Activated CD8-positive, alpha-beta memory T cell treated with anti-CD3 and anti-CD28 coated beads for 24 hours (primary cell): ENCODE measurements at places on chromosomes 3 and 15.

DNA sequence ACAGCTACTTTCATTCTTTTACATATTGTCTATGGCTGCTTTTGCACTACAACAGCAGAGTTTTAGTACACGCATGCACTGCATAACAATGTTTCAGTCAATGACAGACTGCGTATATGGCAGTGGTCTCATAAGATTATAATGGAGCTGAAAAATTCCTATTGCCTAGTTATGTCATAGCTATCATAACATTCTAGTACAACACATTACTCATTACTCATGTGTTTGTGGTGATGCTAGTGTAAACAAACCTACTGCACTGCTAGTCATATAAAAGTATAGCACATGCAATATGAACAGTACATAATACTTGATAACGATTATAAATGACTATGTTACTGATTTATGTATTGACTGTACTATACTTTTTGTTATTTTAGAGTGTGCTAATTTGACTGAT, 47.9 kb downstream of the QTRT2 start:
- DNase-seq, result no peak

- DNase-seq, result no peak
Observed at GRCh38 chr3:72678380-72678779, 169.9 kb downstream of the SHQ1 start.

DNA sequence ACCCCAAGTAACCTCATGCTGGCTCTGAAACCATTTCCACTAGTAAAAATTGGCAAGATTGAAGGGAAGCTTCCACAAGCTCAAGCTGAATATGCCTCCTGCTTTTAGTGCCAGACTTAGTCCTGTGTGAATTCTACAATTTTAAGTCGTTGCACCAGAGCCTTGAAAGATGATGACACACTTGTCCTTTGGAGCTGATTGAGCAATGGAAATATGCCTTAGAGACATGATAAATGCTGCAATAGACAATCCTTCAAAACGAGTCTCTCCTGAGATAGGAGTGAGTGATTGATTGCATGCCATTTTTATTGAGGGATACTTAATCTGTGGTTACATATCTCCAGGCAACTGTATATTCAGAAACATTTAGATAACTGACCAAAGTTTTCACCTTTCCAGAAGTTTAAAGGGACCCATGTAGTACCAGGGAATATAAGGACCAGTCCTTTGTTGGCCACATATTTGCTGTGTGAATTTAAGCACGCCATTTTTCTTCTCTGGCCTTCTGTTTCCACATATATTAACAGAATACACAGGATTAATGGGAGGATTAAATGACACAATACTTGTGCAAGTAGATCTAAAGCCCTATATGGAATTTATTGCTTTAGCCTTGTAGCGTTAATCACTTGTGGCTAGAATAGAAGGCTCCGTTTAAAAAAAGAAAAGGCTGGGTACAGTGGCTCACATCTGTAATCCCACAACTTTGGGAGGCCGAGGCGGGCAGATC, 65.1 kb downstream of the PPARG start:
- no peak for DNase-seq

- no peak for DNase-seq
Observed at GRCh38 chr3:108562565-108562964, 26.7 kb downstream of the CIP2A start.

DNA sequence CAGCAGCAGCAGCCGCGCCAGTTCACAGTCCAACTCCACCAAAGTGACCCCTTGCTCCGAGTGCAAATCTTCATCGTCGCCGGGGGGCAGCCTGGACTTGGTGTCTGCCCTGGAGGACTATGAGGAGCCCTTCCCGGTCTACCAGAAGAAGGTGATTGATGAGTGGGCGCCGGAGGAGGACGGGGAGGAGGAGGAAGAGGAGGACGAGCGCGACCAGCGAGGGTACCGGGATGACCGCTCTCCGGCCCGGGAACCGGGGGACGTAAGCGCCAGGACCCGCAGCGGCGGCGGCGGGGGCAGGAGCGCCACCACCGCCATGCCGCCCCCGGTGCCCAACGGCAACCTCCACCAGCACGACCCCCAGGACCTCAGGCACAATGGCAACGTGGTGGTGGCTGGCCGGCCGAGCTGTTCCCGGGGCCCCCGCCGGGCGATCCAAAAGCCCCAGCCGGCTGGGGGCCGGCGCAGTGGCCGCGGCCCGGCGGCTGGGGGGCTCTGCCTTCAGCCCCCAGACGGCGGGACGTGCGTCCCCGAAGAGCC, 224.1 kb upstream of the IL12A start:
- DNase-seq, result no peak

GRCh38 chr3:170741756-170742529, 128.1 kb downstream of the RPL22L1 start:
- no peak for DNase-seq

DNA sequence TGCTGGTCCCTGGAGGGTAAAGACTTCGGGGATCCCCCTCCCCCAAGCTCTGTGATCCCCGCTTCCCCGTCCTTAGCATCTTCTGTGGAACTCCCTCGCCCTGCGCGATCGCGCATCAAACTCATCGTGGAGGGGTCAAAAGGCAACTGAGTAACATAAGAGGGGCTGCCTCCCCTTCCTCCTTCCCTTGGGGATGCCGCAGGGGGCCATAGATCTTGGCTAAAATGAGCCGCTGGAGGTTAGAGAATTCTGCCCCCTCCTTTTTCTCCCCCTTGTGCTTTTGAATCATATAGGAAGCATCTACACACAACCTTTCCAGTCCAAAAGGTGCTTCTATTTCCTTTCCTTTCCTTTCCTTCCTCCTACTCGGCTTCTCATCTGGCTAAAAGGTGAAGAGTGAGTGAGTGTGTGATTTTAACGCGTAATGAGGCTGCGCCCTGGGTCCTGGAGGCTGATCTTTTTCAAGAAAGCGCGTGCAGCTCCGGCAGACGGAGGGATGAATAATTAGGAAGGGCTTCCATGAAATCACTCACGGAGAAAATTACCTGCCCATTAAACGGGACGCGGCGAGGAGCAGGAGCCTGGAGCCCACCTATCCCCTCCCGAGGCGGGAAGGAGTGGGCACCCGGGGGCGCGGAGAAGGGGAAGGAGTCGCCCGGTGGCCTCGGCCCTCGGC, 831 bp upstream of the ROBO2 start:
- DNase-seq, result no peak

GRCh38 chr3:54087581-54088410, 34.6 kb upstream of the CACNA2D3 start:
- no peak for DNase-seq

DNA sequence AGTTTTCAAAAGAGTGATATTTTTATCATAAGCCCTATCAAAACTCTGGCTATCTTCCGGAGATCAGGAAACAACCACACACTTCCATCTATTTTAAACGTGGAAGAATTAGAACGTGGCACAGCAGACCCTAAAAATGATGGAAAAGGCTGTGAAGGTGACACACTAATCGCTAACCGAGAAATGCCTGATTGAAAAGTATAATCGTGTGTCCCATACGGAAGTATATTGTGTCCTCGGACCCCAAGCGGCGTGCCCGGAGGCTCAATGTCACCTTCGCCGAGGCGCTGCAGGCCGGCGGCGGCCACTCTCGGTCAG, 642 bp downstream of the COX5A start:
- DNase-seq, result no peak

DNA sequence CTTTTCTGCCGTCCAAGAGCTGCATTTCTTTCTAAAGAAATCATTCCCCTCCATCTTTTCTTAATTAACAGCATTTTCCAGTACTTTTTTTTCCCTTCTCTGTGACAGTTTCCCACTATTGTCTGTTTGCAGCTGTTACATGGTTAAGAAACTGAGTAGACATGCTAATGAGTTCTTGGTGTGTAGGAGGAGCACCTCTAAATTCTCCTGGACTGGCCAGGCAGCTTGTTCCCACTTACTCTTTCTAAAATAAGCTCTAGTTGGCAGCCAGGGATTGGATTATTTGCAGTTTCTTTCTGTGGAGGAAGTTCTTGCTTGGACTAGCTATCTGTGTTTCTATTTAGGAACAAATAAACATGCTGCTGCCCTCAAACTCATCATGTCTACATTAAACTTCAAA, 235.1 kb upstream of the GAP43 start:
- no peak for DNase-seq

DNA sequence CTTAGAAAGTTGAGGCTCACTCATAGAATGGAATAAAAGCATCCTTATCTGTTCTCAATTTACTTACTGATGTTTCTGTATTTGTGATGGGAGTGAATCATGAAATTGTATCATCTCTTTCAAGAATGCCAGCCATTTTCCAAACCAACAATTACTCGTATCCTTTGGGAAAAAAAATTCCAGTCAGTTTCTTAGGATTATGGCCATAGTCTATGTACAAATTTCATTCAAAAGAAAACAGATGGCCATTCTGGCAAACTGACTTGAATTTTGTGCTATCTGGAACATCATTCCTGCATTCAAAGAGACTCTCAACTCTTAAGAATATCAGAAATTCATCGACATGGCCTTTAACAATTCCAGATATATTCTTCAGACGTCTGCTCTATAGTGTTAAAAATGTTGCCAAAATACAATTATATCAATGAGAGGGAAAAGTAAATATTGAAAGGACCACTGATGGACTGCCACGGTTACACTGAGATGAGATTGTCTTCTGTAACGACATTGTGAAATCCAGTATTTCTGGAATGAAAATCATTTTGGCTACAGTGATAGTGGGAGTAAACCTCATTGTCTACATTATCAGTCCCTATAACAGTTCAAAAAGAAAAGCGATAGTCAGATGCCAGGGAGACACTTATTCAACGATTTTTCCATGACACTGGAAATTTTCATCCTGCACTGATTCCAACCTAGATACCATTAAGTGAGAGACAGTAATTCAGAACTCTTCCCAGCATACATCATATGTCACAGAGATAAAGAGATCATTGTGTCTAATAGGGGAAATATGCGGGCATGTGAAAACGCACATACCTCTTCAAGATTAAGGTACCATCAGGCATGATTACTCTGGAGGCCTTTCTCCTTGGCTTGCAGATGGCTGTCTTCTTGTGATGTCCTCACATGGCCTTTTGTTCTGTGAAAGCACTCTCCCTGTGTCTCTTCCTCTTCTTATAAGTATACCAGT, 953.8 kb upstream of the ALCAM start:
- no peak for DNase-seq

DNA sequence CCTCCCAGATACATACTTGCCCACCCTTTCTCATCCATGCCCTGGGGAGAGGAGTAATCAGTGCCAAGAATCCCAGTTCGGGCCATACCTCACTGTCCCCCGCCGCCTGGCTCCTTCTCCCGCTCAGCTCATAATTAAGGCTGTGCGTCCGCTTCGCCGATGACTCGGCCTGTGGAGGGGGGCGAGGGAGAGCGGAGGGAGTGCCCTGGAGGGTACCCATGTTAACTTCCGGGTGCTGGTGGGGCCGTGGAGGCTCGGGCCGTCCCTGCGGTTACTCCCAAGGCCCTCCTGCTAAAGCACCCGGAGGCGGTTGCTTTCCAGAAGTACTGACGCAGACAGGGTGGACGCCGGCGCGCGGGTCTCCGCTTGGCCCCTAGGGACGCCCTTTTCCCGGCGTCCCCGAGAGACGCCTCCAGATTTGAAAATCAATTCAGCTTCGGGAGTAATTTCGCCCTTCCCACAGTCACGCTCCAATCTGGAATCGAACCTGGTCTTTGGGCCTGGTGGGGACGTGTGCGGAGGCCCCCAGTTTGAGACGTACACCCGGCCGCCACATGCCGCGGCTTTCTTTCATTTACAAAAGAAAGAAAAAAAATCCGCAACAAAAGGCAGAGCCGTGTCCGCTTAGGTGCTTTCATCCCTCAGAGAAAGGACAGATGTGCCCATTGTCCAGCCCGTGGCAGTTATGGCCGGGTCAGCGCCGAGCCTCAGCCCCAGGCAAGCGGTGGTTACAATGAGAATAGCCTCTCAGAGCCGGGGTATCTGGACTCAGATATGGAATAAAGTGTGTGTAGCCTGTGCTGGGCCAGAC, 1.0 kb upstream of the ONECUT1 start:
- no peak for DNase-seq

DNA sequence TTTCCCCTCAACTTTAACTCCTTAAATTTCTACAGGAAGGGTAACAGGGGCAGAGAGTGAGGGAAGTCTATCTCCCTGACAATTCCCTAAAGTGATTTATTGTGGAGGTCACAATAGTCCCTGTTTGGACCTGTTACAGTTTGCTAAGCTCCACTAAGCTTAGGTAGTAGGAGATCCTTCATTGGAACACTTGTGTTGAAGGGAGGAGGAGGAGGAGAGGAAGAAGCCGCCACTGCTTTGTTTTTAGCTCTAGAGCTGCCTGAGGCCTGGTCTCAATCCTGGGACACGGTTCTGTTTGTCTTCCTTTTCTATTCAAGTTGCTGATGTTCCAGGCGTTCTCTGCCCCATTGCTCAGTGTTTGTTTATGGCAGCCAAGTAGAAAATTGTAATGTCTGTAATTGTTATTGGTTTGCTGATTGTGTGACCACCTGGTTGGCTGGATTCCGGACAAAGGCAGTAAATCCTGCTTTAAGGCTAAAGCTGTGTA, 48.4 kb downstream of the HES1 start:
- no peak for DNase-seq

DNA sequence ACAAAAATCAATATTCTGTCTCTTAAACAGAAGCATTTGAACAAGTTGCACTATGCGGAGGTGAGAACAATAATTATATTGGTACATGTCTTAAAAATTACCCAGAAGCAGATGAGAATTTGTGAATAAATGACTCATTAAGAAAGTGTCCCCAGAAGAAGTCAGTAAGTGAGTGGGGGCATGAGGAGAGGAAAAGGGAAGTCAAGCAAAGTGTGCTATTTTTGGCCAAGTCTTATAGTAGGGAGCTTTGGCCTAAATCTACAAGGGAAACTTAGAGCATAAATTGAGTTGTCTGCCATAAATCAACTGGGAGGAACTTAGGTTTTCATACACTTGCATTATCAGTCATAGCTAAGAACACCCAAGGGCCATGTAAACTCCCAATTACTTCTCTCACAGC, 86.9 kb upstream of the SATB1 start:
- no peak for DNase-seq

DNA sequence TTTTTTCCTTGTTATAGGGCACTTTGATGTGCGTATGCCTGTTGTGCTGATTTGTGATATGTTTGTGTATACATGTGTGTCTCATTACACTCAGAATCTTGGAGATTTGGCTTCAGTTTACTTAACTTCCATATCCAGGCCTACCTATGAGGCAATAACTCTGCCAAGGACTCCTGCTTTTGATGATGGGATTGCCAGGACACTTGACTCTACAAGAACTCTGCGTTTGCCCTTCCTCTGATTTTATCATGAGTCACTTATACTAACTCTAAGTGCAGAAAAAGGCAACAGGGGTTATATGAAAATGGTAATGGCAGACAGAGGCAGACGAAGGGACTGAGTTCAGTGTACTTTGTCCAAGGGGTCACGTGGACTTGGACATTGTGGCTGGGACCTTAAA, 33.6 kb downstream of the MCTP2 start:
- DNase-seq, result no peak

DNA sequence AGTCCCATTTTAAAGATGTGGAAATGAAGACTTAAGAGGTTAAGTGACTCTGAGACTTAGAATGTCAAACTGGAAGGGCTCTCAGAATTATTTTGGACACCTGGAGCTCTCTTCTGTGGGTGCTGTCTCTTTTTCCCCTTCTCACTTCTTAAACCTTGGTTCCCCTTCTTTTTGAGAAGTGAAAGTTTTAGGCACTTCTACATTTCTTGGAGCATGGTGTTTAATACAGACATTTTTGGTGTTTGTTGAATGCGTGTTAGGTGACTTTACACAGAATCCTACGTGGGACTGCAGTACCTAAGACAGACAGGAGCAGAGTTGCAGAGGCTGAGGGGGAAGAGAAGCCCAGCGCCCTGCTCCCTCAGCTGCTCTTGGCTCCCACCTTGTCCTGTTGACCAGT, 133.3 kb downstream of the MDFIC2 start:
- no peak for DNase-seq

- DNase-seq, result peak; percentile 54
Observed at GRCh38 chr15:79965846-79966630, 5.0 kb downstream of the BCL2A1 start.

- no peak for DNase-seq
Observed at GRCh38 chr3:16721494-16721893, 116.3 kb upstream of the DAZL start.
